ENCODE measurements at places on chromosomes 6 and 20. TPM values are rescaled to one million over a fixed set of nuclear protein-coding genes. Genes with fewer than 3 reads are reported as not detected.

- no peak for ATAC-seq
Measured at GRCh38 chr20:19256085-19256484, 43.6 kb downstream of the SLC24A3 start.

The NKAIN2 gene
- 3.2 TPM for total RNA-seq

DNA sequence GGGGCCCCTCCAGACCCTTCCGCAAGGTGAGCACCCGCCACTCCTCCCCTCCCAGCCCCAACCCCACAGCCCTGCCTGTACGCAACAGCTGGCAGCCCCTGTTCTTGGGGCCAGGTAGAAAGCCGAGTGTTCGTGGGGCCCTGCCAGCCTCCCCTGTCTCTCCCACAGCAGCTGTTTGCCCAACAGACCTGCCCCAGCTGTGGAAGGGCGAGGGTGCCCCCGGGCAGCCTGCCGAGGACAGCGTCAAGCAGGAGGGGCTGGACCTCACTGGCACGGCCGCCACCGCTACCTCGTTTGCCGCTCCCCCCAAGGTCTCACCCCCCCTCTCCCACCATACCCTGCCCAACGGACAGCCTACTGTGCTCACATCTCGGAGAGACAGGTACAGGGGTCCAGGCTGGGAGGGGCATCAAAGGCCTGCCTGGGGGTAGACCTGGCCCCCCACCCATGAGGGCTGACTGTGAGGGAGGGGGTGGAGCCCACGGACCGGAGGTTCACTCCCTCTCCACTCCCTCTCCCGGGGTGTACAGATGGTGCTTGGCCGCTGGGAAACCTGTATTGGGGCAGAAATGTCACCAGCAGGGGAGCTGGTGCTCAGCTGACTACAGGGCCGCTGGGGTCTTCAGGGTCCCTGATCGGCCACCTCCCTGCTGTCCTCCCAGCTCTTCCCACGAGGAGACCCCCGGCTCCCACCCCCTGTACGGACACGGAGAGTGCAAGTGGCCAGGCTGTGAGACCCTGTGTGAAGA, 41.1 kb downstream of the FOXP4 start:
- no peak for ATAC-seq

DNA sequence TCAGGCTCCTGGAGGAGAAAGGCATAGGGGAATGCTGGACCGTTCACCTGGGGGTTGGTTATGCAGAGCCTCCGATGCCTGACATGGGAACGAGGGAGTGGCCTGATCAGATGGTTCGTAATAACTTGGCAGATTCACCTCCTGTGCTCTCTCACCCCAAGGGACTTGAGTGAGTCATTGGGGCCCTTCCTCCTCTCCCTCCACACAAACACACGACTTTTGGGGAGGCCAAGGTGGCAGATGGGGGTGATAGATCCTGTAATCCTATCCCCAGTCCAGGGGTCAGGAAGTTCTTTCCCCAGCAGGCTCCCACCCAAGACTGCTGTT, 45.6 kb upstream of the ARFGEF2 start:
- ATAC-seq, result no peak

DNA sequence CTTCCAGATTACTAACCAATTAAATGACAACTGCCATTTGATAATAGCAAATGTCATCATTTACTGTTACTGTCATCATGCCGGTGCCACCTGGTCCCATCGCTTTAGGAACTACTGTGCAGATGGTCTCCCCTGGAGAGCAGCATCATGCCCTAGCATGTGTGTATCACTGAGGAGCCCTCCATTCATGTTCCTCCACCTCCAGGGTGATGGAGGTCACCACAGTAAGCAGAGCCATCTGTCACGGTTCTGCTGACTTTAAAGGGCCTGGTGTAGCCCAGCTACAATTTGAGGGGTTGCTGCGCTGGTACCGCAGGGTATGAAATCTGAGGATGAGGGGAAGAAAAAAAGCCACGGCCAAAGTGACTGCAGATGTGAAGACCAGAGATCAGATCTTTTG, 118.8 kb upstream of the KCNK16 start:
- no peak for ATAC-seq

DNA sequence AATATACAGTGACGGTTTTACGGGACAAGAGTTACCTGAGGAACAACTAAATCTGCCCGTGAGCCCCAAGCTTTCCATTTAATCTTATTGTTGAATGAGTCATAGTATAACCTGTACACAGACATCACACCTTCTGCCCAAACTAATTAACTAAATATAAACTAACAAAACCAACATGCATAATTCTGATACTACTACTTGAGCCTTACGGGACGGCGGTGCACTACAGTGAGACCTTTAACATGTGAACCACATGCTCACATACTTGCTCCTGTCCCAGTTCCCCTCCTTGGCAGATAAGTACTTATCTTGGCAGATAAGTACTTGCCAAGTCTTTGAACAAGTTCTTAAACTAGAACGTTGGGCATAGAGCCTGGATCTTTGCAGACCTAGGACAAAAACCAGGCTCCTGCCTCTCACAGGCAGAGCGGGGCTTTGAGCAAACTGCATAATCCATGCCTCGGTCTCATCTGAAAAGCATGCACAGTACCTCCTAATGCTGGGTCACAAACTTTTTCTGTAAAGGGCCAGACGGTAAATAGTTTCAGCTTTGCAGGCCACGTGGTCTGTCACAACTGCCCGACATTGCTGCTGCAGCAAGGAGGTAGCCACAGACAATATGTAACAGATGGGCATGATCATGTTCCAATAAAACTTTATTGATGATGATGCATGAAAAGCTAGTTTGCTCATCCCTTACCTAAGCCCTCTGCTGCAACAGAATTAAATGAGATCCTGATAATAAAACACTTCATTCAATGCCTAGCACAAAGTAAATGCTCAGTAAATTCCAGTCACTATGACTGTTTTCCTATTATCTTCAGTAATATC, 23.0 kb downstream of the ZNF217 start:
- no peak for ATAC-seq
